ENCODE measurements at places on chromosomes 6 and 20.

DNA sequence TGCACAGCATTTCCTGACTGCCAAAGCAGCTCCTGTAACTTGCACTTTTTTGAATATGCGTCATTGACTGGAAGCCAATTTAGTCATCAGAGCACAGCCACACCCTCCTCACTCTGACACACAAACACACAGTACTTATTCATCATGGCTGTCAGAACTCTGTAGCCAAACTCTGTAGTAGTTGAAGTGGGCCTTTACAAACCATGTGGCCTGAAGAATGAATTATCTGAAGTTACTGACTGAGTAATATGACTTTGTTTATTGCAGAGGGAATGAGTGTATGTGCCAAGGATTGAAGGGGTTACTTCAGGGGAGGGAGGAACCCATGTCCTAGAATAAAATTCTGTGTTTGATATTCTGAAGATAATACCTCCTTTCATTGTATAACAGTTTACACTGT, 102.7 kb downstream of the FIG4 start:
- no peak for DNase-seq

DNA sequence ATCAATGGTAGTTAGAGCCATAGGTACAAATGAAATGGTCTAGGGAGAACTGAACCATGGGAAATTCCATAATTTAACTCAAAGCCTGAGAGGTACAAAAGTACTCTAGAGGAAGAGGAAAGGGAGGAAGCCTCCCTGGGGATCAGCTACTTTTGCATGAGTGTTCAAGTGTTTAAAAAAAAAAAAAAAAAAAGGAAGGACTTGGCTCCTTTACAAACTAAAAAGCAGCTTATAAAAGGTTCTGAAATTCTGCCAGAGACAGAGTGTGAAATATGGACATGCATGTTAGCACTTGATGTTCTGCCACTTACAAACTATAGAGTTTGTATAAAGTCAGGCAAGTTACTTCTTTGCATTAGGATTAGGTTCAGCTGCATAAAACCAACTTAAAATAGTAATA, 290.0 kb downstream of the TBC1D7 start:
- DNase-seq, result no peak

GRCh38 chr6:82555801-82556200, 192.2 kb downstream of the TPBG start:
- DNase-seq, result no peak

DNA sequence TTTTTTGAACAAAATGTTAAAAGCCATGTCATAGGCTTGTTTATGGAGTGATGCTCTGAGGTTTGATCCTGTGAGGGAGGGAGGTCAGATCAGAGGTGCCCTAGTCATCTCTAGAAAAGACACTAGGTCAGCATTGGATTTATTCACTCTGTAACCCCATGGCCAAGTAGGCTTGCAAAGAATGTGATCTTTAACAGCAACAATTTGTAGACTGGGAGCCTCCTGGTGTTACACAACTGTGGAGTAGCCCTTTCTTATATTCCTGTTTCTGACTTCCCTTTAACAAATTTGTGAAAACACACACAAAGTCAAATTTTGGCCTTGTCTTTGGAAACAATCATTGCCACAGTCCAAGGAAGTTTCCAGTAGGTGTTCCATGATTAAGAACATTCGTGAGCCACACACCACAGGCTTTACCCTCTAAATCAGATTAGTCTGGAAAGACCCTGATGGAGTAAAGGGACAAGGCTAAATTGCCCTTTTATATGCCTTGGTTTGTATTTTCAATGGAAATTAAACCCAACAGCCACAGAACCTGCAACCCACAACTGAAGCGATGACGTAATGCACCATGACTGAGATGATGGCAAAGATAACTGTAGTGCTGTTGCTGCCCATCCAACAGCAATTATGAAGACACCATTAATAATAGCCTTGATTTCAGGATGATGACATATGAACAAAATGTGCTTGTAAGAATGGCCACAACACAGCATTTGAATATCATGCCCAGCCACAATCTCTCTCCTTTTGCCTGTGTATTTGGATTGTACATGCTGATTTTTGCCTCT, 22.1 kb downstream of the SCP2D1 start:
- no peak for DNase-seq

DNA sequence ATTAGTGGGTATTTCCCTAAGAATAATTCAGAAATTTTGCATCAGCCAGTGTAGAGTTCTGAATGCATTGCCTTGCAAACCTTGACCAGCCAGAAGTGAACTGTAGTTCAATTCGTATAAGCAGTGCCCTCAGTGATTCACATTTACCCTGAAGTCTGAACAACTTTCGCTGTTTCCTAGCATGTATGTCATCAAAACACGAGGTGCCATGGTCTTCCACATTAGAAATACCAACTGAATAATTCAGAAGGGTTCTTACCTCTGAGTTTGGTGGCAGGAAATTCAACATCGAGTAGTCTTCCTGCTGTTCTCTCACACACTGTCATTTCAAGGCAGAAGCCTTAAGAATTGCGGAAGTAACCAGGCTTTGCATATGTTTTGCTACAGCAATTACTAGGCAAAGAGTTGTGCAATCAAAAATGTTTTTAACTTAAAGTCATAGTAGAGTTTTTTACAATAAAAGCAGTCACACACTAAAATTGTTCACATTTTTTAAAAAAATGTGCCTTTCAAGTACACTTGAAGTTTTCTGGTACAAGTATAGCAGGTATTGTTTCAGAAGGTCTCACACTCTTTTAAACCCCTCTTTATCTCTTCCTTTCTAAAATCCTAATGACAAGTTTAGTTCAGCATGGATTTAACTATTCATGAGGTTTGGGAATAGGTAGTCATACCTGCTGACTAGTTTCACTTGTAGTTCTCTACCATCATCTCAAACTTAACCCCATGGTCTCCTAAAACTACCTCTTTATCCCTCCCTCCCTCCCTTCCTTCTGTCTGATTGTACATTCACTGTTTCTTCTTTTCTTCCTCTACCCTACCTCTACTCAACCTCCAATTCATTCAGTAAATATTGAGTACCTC, 118.3 kb downstream of the STXBP5 start:
- peak; percentile 25 for DNase-seq

DNA sequence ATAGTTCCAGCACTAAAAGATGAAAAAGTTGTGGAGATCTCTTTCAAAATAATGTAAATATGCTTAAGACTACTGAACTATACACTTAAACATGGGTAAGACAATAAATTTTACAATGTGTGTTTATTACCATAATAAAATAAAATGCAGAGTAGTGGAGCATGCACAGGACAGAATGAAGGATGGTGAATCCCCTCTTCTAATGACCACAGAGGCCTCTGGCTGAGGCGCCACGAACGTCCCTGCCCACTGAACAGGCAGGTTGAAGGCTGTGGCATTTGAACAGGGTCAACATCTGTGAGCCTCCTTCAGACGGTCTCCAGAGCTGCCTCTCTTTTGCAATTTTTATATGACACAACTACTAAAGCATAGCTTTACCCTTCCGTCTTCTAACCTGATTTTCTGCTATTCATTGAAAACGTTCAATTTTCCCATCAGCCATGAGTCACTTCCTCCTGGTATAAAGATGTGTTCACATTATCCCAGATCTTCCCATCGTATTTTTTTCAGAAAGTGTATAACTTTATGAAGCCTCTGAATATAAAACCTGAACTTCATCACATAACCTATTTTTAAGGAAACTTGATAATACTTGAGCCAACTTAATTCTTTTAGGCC, 37.8 kb downstream of the ADGRF4 start:
- DNase-seq, result no peak

DNA sequence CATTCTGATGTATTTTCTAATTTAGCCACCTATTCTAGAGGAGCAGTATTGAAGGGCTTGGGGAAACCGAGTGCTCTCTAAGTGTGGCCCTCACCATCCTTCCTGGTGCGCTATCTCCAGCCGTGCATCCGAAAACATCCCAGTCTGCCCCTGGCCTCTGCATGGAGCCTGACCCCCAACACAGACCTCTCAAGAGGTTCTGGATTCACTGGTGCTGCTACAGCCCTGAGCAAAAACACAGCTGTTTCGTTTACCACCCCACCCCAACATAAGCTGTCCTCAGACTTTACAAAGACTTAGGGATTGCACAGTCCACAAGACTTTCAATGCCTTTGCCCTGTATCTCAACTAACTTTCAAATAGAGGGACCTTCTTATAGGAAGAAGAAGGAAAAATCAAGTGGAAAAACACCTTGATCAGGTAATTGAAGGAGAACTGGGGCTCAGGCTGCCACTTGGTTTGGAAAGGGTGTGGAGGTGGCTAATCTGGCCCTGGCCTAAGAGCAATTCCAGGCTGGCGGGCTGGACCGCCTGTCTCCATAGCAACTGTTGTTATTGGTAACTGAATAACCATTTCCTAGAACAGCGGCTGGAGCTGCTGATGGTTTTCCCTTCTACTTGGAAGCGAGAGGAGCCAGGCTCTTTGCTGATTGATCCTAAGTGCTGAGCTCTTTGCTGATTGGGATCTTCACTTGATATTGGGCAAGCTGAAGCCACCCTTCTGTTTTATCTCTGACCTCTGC, 90.2 kb upstream of the TOX2 start:
- no peak for DNase-seq

DNA sequence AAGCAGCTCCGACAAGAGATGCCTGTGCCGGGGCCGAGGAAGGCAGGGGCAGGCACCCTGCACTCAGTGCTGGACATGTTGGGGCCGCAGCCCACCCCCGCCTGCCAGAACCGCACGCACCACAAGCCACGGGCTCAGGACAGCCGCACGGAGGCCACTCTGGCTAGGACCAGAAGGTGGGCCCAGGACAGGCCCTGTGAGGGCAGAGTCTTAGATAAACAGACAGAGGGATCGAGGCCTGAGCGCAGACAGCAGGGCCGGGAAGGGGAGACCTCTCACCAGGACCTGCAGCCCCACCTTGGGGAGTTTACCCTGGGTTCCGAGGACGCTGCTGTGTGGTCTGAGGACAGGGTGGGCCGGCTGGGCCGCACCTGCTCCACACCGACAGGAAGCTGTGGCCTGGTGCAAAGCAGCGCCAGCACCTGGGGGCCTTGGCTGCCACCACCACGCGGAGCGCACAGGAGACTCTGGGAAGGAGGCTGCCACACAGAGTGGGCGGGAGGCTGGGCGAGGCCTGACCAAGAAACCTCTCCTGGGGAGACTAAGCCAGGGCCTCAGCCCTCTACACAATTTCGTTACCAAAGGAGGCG, 32.0 kb downstream of the KCNQ2 start:
- no peak for DNase-seq

- DNase-seq, result no peak
These were observed 11.4 kb downstream of the HMGCLL1 start for GRCh38 chr6:55567558-55567957.

DNA sequence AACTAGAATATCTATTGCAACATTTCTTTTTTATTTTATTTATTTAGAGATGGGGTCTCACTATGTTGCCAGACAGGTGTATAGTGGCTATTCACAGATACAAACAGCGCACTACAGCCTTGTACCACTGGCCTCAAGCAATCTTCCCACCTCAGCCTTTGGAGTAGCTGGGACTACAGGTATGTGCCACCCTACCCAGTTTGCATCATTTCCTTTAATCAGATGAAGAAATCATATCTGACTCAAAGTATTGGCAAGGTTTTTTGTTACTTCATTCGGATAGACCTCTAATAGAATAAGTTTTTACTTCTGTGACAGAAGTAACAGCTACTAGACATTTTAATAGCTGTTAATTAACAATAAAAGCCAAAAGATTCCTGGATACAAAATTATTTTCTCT, 153.9 kb downstream of the CDK19 start:
- DNase-seq, result no peak

GRCh38 chr20:42026599-42026998, 408.4 kb upstream of the CHD6 start:
- no peak for DNase-seq

- no peak for DNase-seq
These were observed 29.3 kb downstream of the SCML4 start for GRCh38 chr6:107794771-107795170.

DNA sequence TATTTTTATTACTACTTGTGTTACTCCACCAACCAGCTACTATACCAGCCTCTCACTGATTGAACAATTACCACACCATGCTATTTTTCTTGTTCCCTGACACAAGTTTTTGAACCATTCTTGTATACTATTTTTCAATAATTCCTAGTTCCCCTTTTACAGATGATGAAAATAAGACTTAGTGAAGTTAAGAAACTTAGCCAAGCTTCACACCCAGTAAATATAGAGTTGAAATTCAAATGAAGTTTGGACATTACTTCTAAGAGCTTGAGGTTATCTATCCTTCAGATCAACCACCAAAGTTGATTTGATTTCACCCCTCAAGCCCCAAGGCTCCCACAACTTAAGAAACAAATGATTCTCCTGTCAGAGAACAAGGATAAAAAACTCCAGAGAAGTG, 13.1 kb upstream of the BCAS1 start:
- DNase-seq, result no peak

DNA sequence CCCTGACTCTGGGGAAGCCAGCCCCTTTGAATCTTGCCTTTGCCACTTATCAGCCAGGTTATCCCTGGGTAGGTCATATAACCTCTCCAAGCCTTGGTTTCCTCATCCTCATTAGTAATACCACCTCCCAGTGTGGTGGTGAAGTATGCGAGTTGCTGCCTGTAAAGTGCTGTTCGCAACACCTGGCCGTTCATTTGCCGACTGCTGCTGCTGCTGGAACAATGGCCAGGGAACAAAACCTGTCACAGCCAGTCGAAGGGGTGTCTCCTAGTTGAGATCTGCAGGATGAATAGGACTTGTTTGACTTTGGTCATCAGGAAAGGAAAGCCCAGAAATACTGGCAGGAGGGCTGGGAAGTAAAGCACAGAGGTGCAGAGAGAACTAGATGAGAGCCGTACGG, 6.1 kb downstream of the MANBAL start:
- no peak for DNase-seq

- no peak for DNase-seq
These were observed 40.4 kb downstream of the GCLC start for GRCh38 chr6:53504512-53504911.

DNA sequence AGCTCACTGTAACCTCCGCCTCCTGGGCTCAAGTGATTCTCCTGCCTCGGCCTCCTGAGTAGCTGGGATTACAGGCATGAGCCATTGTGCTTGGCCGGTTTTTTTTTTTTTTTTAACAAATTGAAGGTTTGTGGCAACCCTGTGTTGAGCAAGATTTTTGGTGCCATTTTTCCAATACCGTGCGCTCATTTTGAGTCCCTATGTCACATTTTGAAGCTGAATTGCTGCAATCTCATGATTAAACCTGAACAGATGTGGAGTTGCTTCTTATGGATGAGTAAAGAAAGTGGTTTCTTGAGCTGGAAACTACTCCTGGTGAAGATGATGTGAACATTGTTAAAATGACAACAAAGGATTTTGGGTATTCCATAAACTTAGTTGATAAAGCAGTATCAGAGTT, 16.6 kb downstream of the SASH1 start:
- no peak for DNase-seq

- DNase-seq, result no peak
These were observed 101.5 kb downstream of the PHACTR3 start for GRCh38 chr20:59705651-59706399.

GRCh38 chr20:50244352-50245149, 53.9 kb downstream of the CEBPB start:
- DNase-seq, result no peak

GRCh38 chr6:70072540-70073179, 206.3 kb downstream of the COL19A1 start:
- no peak for DNase-seq

- DNase-seq, result no peak
These were observed 401.6 kb upstream of the PLCB4 start for GRCh38 chr20:8667306-8667705.

GRCh38 chr6:23011615-23012014, 442.2 kb downstream of the HDGFL1 start:
- no peak for DNase-seq

Measured in CD4-positive, alpha-beta memory T cell (primary cell).